Nasal cavity respiratory epithelium epithelial cell of viscerocranial mucosa (primary cell): ENCODE measurements at places on chromosomes 12 and 14. TPM values are rescaled to one million over a fixed set of nuclear protein-coding genes. Genes with fewer than 3 reads are reported as not detected.

GLS2 gene
- 2.8 and 7.2 TPM in 2 replicates for total RNA-seq

B4GALNT3 gene
- 4.7 and 22.9 TPM in 2 replicates for total RNA-seq

TTC7B gene
- 4.4 and 23.2 TPM in 2 replicates for total RNA-seq

TCP11L2 gene
- 37.1 and 39.3 TPM in 2 replicates for total RNA-seq

TIMELESS gene
- 6.8 and 7.1 TPM in 2 replicates for total RNA-seq

P2RX2 gene
- not detected in 2 replicates for total RNA-seq

AP1G2 gene
- total RNA-seq = 28.7 and 54.4 TPM in 2 replicates

TROAP gene
- total RNA-seq = 0.07 and 3.1 TPM in 2 replicates

NANOG gene
- total RNA-seq = under 0.01 TPM in 1 of 2 replicates, not detected in the other

KCNH5 gene
- total RNA-seq = not detected in 2 replicates

SNAPC1 gene
- 18.1 and 34.0 TPM in 2 replicates for total RNA-seq

BRAP gene
- total RNA-seq = 23.2 and 33.8 TPM in 2 replicates

ZNF705A gene
- total RNA-seq = not detected in 2 replicates

DACT1 gene
- 1.4 and 2.6 TPM in 2 replicates for total RNA-seq

RTN1 gene
- under 0.01 TPM in 1 of 2 replicates, not detected in the other for total RNA-seq

CMA1 gene
- total RNA-seq = not detected in 2 replicates

SLC25A3 gene
- total RNA-seq = 473 and 548 TPM in 2 replicates

ERP27 gene
- 0.34 and 3.6 TPM in 2 replicates for total RNA-seq
